ENCODE measurements at places on chromosomes 5 and 9. TPM values are rescaled to one million over a fixed set of nuclear protein-coding genes. Genes with fewer than 3 reads are reported as not detected.

The SLC6A3 gene
- polyA plus RNA-seq, result 0.06 TPM

The PCDHA11 gene
- polyA plus RNA-seq, result 0.15 TPM

The GRIA1 gene
- polyA plus RNA-seq, result 0.02 TPM

The NIM1K gene
- polyA plus RNA-seq, result 0.34 TPM

The TEX48 gene
- polyA plus RNA-seq, result not detected
